ENCODE measurements at places on chromosomes 3 and 15.
A peak's percentile ranks its signal among the peaks of the same experiment; 100 is the strongest.

- DNase-seq = no peak
Observed at GRCh38 chr15:87645723-87646122, 610.8 kb downstream of the NTRK3 start.

GRCh38 chr3:186096290-186096689, 12.6 kb downstream of the ETV5 start:
- DNase-seq = no peak

GRCh38 chr3:17801131-17801530, 58.7 kb upstream of the TBC1D5 start:
- no peak for DNase-seq

DNA sequence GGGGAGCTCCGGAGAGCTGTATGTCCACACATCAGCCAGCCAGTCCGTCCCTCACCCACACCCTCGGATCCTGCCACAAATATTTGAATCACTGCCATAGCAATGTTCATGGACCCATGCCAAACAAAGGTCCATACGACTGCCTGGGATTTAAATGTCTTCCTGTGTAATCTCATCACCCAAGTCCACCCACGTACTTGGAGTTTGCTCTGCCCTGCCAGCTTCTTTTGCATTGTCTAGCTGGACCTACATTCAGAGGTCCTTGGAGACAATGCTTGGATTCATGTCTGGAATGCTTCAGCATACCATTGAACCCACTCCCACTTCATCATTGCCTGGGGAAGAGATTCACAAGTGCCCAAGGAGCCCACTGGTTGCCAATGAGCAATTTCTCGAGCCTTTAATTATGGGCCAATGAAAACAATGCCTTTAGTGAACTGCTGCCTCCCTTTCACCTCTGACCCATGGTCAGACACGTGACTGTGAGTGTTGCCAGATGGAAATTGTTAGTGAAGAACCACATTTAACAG, 90.4 kb upstream of the PHLDB2 start:
- DNase-seq = no peak

- no peak for DNase-seq
Observed at GRCh38 chr15:67146875-67147381, 81.5 kb downstream of the SMAD3 start.

- DNase-seq = no peak
Observed at GRCh38 chr15:63256433-63257274, 20.8 kb upstream of the APH1B start.

DNA sequence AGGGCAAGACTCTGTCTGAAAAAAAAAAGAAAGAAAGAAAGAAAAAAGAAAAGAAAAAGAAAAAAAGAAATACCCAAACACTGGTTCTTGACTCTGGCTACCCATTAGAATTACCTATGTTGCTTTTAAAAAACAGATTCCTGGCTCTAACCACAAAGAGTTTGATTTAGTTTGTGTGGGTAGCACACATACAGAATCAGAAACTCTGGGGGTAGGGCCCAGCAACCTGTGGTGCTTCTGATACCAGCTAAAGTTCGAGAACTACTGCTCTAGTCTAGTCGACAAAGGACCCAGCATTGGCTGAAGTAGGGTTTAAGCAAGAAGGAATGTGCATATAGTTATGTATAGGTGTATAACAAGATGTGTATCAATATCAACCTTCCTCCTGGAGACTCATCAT, 392.7 kb downstream of the EFHB start:
- no peak for DNase-seq

DNA sequence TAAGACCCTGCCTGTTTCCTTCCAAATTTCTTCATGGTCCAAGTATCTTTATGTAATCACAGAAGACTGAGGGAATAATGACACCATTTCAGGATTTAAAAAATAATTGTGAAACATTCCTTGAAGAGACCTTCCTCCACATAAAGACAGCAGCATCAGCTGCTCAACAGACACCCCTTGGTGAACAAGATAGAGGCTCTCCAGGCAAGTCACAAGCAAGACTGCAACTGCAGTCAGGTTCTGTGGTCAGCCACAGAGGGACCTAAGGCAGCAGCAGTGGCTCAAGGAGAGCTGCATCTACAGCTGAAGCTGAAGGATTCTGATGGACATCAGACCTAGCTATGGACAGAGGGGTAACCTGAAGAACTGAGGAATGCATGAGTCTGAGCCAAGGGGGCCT, 97.2 kb upstream of the C3orf80 start:
- DNase-seq = no peak

DNA sequence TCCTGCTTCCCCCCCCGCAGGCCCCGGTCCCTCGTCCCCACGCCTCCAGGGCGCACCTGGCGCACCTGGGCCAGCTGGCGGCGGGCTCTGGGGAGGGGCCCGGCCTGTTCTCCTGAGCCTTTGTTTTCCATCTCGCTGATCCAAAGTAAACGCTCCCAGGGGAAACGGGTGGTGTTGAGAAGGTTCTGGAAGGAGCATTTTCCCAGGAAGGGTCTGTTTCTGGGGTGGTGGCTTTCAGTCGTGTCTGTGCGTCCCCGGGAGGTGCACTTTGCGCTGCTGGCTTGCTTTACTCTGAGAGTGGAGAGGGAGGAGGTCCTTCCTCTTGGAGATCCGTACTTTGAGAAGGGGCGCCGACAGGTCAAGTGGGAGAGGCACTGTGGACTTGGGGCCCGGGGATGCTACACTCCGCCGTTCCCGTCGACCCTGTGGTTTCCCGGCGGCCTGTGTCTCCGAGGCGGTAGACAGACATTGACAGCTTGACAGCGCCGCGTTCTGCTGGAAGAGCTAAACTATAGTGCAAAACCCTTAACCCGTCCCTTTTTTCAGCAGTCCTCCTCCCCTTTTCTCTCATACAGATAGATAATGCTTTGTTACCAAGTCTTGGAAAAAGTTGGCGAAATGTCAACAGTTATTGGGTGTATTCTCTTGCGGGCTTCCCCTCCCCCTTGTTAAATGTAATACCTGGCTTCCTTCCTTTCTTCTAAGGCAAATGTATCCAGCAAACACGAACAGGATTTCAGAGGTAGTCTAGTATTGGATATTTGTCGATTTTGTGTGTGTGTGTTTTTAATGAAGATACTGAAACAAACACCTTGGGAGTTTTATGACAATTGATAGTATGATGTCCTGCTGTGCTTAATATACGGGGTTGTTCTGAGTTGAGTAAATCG, 6.5 kb downstream of the TPM1 start:
- peak; percentile 72 for DNase-seq

- no peak for DNase-seq
Observed at GRCh38 chr3:158671821-158672214, 630 bp downstream of the LXN start.

DNA sequence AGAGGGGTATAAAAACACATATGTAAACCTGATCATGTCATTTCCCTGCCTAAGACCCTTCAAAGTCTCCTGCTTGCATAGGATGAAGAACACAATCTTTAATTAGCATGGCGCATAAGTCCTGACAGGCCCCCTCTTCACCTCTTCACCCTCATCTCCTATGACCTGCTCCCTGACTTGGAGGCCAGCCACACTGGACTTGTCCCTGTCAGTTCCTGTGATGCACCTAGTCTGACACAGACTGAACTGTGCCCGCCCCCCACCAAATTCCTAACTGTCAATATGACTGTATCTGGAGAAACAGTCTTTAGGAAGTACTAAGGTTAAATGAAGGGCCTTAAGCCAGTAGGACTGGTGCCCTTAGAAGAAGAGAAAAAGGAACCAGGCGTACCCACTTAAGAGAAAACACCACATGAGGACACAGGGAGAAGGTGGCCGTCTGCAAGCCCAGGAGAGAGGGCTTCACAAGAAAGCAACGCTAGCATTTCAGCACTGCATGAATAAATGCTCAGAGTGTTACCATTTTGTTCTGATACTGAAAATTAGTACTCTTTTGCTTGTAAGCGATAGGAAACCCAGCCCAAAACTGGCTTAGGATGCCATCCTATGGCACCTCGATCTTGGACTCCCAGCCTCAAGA, 34.0 kb downstream of the MRPL46 start:
- DNase-seq = no peak

- DNase-seq = no peak
Observed at GRCh38 chr3:124119056-124119716, 127.3 kb upstream of the ROPN1 start.

DNA sequence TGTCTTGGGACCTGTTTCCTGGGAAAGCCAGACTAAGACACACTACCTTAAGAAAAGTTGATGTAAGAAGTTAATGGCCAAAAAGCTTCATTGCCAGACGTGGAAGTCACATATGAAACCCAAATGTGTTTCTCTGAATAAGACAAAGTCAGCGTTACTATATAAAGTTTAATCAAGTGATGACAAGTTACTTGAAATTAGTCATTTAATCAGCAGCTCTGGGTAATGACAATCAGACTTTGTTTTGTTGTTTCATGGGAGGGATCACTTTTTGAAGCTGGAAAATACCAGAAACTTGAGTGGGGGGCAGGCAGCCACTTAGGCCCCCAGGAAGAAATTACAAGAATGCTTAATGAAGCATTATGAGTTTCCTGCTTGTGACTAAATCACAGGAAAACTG, 218.6 kb downstream of the PTPRG start:
- no peak for DNase-seq
